ENCODE measurements at places on chromosomes 16 and 17. TPM values are rescaled to one million over a fixed set of nuclear protein-coding genes. Genes with fewer than 3 reads are reported as not detected.

The PAGR1 gene
- 39.3 TPM for total RNA-seq

DNA sequence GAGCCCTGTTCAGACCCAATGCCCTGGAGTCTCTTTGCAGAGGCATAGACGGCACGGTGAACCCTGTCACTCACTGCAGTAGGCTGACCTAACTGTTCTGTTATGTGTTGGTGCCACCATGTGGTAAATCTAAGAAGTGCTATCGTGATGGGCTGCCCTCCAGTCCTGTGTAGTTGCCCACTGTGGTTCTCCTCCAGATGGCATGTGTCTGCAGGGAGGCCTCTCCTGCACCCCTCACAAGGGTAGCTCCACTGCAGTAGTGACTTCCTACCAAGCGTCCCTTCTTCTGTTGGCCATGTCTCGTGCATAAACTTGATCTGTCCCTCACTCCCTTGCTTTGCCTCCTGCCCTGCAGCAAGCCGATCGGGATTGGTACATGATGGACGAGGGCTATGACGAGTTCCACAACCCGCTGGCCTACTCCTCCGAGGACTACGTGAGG lies 5.8 kb downstream of the DHX38 start:
- no peak overlapping the region for H3K4me3 ChIP-seq
- peaks cover 86% of the 10 kb centered on the region for H3K36me3 ChIP-seq
- peak; percentile 58 for DNase-seq
- H3K4me1 ChIP-seq, result peaks cover 8% of the 10 kb centered on the region

DNA sequence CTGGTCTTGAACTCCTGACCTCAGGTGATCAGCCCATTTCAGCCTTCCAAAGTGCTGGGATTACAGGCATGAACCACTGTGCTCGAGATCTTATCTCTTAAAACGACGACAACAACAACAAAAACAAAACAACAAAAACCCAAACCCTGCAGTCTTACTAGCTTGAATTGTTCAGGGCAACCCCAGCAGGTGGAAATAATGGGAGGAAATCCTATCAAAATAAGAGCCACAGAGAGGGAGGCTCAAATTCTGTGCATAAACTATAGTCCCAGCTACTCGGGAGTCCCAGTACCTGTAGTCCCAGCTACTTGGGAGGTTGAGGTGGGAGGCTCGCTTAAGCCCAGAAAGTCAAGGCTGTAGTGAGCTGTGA lies 16.5 kb upstream of the ATP6V0A1 start:
- no peaks in the 10 kb centered on the region for H3K27me3 ChIP-seq
- no peaks in the 10 kb centered on the region for H3K4me1 ChIP-seq
- no peak overlapping the region for H3K4me3 ChIP-seq
- DNase-seq, result no peak
- H3K27ac ChIP-seq, result no peak overlapping the region

GRCh38 chr16:88479793-88480760 lies 27.0 kb downstream of the ZFPM1 start:
- no peaks in the 10 kb centered on the region for H3K4me1 ChIP-seq
- H3K4me3 ChIP-seq, result no peak overlapping the region
- H3K27me3 ChIP-seq, result no peaks in the 10 kb centered on the region
- DNase-seq, result no peak
- H3K27ac ChIP-seq, result no peak overlapping the region
- no peaks in the 10 kb centered on the region for H3K36me3 ChIP-seq

The GAST gene
- total RNA-seq, result not detected

The GRB7 gene
- not detected for total RNA-seq

DNA sequence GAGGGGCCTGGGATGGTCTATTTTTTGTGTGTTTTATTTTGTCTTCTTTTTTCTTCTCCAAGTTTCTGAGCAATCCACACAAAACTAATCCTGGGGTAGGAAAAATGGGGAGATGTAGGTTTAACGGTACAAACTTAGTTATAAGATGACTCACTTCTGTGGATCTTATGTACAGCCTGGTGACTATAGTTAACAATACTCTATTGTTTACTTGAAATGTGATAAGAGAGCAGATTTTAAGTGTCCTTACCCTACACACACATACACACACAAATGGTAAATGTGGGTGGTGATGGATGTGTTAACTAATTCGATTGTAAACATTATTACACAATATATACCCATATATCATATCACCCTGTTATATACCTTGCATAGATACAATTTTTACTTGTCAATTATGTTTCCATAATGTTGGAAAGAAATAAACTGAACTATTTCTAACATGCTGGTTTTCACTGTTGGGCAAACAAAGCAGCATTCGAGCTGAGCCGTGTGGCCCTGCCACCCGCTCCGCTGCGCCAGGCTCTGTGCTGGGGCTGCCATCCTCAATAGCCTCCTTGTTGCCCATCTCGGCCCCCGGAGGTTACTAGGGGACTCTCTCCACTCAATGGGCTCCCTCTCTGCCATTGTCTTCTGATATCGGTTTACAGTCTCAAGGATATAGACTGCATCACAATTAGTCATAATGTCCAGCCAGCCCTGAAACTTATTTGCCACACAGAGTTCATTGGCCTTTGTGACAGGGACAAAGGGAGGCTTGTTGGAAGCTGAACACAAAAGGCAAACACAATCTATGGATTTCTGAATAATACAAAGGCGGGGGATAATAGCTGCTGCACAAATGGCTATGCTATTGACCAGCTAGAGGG lies 380.3 kb upstream of the MAF start:
- H3K27ac ChIP-seq, result no peak overlapping the region
- no peak overlapping the region for H3K4me3 ChIP-seq

DNA sequence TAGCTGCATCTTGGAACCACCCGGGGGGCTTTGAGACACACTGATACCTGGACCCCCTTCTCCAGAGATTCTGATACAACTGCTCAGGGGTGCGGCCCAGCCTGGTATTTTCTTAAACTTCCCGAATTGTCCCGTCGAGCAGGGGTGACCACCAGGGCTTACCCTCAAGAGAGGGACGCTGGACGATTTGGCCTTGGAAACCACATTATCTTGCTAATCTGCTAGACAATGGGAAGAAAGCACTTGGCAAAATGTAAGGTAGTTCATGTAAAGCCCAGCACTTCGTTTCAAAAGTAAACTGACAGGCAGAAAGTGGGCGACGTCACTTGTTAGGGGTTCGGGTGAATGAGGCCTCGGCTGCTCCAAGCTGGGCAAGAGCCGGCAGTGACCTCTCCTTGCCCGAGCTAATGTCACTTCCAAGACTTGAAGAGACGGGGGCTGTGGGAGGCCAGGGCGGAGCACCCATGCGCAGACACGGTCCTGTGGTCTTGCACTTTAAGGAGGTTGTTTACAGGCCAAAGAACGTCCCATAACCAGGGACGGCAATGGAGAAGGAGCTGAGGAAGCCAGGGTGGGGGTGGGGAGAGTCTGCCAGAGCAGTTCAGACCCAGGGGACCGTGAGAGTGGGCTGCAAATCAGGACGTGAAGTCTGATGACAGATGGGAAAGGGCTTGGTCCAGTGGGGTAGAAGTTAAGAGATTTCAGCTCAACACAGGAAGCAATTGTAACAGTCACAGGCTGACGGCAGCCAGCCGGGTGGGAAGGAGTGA lies 152.7 kb upstream of the GSE1 start:
- no peak overlapping the region for H3K4me3 ChIP-seq
- peaks cover 28% of the 10 kb centered on the region for H3K4me1 ChIP-seq
- no peak for DNase-seq
- peaks cover 8% of the 10 kb centered on the region for H3K27me3 ChIP-seq
- no peak overlapping the region for H3K27ac ChIP-seq

DNA sequence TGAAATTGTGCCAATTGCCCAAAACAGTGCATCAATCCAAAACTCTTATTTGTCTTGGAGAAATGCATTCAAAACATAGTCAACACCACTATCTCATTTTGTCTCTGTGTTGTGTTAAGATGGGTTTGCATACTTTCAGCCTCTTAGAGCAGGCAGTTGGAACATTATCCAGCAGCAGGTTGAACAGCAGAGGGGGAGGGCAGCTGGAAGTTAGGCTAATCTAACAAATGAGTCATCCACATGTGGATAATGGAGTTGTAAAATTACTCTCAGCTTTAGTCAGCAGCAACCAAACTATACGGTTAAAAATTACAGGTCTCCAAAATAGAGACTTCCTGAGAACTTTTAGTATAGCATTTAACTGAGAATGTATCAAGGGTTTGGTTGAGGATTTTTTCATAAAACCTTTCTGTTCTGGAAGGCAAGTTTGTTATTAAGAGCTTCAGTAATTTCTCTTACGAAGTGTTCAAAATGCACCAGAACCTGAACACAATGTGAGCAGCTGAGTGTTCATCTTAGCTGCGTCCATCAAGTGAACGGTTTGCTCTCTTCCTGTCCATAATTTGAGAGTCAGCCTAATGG lies 46.3 kb downstream of the PRKCA start:
- DNase-seq, result peak; percentile 66
- H3K4me1 ChIP-seq, result peaks cover 25% of the 10 kb centered on the region
- no peaks in the 10 kb centered on the region for H3K36me3 ChIP-seq
- no peaks in the 10 kb centered on the region for H3K27me3 ChIP-seq
- 0 out of 2 replicates have a peak overlapping the region, but pooled peaks have one; percentile 3 for H3K27ac ChIP-seq

The CBX8 gene
- total RNA-seq, result 21.0 TPM

The AURKB gene
- total RNA-seq, result 99.7 TPM

- H3K4me3 ChIP-seq, result no peak overlapping the region
- H3K27me3 ChIP-seq, result no peaks in the 10 kb centered on the region
- no peak for DNase-seq
- H3K36me3 ChIP-seq, result peaks cover 68% of the 10 kb centered on the region
Observed at GRCh38 chr16:71672803-71673581, 47.0 kb downstream of the MARVELD3 start.

DNA sequence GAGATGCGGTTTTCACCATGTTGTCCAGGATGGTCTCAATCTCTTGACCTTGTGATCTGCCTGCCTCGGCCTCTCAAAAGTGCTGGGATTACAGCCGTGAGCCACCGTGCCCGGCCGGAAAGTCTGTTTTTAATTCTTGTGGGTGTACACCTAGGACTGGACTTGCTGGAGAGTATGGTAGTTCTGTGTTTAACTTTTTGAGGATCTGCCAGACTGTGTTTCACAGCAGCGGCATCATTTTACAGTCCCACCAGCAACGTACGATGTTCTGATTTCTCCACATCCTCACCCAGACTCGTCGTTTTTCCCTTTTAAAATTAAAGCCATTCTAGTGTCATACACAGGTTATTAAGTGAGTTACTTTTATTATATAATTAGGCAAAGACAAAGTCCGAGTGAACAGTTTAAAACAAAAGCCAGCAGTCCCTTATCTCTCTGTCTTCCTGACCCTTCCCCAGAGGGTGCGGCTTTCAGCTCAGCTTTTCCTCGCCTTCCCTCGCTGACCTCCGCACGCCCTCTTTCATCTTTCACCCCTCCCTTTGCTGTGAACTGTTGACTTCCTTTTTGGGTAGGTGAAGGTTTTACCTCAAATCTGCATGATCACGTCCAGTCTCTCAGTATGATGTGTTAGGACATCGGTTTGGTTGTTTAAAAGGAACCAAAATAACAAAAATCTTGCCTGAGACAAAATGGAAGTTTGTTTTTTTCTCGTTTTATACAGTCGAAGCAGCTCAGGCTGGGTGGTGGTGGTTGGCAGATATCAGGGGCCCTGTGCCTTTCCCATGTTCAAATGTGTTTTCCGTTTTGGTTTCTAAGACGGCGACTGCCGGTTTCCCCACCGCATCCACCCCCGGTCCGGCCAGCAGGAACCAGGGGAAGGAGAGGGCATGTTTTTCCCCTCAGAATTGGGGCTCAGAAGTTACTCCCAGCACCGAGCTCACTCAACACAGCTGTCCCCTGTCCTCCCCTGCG lies 18.0 kb downstream of the FAM234A start:
- DNase-seq, result no peak
- no peak overlapping the region for H3K27ac ChIP-seq
- no peak overlapping the region for H3K4me3 ChIP-seq
- peaks cover 10% of the 10 kb centered on the region for H3K36me3 ChIP-seq
- H3K4me1 ChIP-seq, result no peaks in the 10 kb centered on the region

DNA sequence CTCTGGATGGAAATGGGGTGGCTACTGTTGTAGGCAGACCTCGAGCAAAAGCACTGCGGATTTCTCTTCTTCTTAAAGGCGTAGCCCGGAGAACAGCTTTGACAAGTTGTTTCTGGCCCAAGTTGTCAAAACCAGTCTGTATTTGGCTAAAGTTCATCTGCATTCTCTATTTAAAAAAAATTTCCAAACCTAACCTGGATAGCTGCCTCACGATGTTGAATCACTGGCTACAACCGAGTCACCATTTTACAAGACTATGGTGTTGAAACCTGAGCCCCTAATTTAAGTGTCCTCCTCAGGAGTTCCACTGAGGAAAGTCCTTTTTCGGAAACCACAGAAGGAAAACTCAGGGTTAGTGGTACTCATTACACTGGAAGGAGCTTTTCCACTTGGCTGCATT lies 1.5 kb downstream of the SLC16A6 start:
- peaks cover 75% of the 10 kb centered on the region for H3K27me3 ChIP-seq
- H3K36me3 ChIP-seq, result no peaks in the 10 kb centered on the region
- no peak overlapping the region for H3K4me3 ChIP-seq
- no peak for DNase-seq
- no peak overlapping the region for H3K27ac ChIP-seq

DNA sequence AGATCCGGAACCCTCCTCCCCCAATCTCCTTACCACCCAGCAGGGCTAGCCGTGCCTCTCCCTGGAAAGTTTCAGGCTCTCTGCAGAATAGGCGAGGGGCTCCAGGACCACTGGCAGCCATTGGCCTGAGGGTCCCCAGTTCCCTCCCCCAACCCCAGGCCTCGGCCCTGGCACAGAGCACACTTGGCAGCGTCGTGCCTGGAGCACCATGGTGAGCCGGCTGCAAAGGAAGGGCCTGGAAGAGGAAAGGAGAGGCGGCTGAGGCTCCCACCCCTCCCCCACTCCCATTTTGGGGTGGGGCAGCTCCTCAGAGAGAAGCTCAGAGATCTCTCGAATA lies 369 bp upstream of the BTBD17 start:
- H3K4me1 ChIP-seq, result peaks cover 4% of the 10 kb centered on the region
- H3K4me3 ChIP-seq, result no peak overlapping the region
- DNase-seq, result no peak
- H3K27me3 ChIP-seq, result peaks cover 77% of the 10 kb centered on the region
- H3K36me3 ChIP-seq, result no peaks in the 10 kb centered on the region

- H3K36me3 ChIP-seq, result peaks cover 2% of the 10 kb centered on the region
Observed at GRCh38 chr16:89444151-89444723, 46.1 kb downstream of the ANKRD11 start.

The RASD1 gene
- total RNA-seq, result 0.28 TPM

The QRICH2 gene
- 4.7 TPM for total RNA-seq

DNA sequence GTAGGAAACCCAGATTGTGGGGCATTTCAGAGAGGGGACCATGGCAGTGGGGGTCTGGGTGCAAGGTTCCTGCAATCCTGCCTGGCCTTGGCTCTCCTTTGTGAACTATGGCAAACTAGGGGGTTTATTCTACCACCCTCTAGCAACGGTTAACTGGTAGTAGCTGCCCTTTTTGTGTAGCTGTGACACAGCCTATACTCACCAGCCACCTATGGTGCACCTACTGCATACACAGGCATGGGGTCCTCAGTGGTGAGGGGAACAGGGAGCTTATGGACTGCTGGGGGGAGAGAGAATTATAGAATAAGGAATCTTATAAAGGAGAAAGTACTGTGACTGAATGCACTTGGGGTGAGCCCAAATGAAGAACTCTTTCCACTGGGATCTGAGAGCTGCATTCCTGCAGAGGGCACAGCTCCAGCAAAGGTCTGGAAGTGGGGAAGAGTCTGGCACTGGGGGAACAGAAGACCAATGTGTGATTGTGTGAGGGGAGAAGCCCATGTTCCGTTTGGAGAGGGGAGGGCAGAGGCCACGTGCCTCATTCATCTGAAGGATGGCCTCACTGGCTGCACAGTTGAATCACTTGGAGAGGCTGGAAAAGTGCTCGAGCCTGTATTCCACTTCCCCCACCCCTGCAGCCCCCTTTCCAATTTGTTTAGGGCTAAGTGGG lies 2.1 kb downstream of the MT1X start:
- no peak overlapping the region for H3K27ac ChIP-seq
- no peak overlapping the region for H3K4me3 ChIP-seq
